ENCODE measurements at places on chromosomes 11 and 22.

DNA sequence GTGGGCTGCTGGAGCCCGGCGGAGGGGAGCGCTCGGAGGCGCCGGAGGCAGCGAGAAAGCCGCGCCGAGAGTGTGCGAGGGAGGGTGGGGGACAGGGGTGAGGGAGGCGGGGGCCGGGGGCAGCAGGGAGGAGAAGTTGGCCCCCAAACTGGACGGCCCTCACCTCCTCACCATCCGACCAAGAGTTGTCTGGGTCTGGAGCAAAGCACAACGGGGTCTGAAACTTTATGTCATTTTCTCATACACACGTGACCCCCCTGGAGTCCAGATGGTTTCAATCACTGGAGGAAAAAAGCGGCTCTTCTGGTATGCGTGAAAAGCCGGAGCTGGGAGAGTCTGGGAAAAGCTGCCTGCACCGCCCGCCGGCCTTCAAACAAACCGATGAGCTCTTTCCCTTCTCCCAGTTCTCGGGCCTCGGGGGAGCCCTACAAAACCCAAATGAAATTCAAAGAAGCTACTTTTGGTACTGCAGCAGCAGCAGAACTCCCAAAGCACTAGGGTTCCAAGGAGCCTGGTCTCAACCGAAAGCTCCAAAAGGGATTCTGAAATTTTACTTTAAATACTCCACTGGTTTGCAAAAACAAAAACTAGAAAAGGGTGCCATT lies 39.7 kb upstream of the AKIP1 start:
- DNase-seq: no peak

- DNase-seq: no peak
Measured at GRCh38 chr22:41917375-41917902, 2.6 kb upstream of the SHISA8 start.

- DNase-seq: no peak
Measured at GRCh38 chr11:61056981-61057380, 45.3 kb upstream of the CD5 start.

DNA sequence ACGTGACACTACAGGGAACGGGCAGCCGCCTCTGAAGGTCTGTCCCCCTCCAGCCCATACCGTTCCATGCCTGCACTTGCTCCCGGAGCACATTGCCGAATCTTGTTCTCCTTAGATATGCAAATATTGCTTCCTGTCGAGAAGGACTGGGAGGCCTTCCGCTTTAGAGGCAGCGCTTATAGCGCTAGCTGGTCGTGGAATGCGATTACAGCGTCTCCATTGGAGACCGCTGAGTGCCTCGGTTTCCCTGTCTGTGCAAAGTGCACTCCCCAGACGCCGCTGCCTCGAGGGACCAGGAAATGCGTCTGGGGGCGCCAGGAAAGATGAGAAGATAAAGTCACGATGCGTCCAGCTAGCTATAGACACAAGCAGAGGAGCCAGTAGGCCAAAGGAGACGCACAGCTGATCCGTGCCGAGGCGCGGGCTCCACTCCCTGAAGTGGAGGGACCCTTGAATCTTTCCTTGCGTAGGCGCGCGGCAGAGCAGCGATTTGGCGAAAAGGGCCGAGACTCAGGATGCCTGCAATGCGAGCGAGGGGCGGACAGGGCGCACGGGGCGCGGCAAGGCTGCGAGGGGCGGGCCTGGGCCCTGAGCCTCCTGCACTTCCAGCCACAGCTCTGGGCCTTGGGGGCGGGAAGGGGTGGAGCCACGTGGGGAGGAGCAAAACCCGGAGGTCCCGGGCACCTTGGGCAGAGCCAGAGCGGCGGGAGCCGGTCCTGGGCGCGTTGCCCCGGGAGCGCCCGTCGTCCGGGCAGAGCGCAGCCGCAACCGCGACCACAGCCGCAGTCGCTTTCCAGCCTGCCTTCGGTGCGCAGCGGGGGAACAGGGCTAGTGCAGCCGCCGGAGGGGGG lies at the start of gene RASSF10:
Gene RASSF10, plus strand, starts transcription at position 692 of the 851 bp plus-strand sequence. CDS start 261 bp downstream, outside the sequence.
- peak; percentile 29 for DNase-seq

DNA sequence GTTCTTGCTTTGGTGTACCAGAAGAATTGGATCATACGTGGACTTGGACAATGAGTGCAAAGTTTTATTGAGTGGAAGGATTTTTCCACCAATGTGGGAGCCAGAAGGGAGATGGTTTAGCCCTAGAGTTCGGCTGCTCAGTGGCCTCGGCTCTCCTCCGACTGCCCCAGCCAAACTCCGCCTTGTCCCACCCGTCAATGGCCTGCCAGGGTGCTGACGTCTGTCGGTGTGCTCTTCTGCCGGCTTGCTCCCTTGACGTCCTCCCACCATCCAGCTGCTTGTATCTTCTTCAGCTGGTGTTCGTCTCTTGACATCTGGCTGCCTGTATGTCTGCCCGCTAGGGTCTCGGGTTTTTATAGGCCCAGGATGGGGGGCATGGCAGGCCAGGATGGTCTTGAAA lies 154.8 kb downstream of the APOL5 start:
- no peak for DNase-seq

GRCh38 chr11:102147015-102147414 lies 36.8 kb downstream of the YAP1 start:
- no peak for DNase-seq

- DNase-seq: no peak
Measured at GRCh38 chr11:45048313-45048841, 97.7 kb upstream of the TP53I11 start.

- DNase-seq: no peak
Measured at GRCh38 chr11:56923116-56923515, 65.6 kb upstream of the OR5AK2 start.

GRCh38 chr11:63884196-63884932 lies 32.6 kb downstream of the RCOR2 start:
- DNase-seq: no peak

DNA sequence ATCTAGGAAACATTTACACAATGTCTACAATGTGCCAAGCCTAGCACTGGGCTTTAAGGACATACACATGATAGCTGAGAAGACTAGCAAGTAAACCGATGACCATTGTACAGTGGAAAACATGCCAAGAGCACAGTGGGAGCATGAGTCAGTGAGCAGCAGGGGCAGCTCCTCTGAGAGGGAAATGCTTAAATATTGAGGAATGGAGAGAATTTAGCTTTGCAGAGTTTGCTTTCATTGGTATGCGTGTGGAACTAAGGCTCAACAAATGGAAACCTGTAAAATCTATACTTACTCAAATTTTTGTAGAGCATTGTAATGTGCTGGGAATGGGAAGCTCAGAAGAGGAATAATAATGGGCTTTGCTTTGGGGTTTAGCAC lies 282.3 kb downstream of the ST3GAL4 start:
- no peak for DNase-seq

- DNase-seq: no peak
Measured at GRCh38 chr22:24483976-24484545, 11.1 kb upstream of the UPB1 start.

GRCh38 chr11:67642173-67643120 lies 2.9 kb upstream of the TBX10 start:
- no peak for DNase-seq

GRCh38 chr11:115222863-115223530 lies 281.2 kb downstream of the CADM1 start:
- no peak for DNase-seq

- no peak for DNase-seq
Measured at GRCh38 chr11:60810569-60810968, 25.4 kb downstream of the MS4A10 start.

GRCh38 chr11:12853652-12854296 lies 155.3 kb upstream of the RASSF10 start:
- no peak for DNase-seq

DNA sequence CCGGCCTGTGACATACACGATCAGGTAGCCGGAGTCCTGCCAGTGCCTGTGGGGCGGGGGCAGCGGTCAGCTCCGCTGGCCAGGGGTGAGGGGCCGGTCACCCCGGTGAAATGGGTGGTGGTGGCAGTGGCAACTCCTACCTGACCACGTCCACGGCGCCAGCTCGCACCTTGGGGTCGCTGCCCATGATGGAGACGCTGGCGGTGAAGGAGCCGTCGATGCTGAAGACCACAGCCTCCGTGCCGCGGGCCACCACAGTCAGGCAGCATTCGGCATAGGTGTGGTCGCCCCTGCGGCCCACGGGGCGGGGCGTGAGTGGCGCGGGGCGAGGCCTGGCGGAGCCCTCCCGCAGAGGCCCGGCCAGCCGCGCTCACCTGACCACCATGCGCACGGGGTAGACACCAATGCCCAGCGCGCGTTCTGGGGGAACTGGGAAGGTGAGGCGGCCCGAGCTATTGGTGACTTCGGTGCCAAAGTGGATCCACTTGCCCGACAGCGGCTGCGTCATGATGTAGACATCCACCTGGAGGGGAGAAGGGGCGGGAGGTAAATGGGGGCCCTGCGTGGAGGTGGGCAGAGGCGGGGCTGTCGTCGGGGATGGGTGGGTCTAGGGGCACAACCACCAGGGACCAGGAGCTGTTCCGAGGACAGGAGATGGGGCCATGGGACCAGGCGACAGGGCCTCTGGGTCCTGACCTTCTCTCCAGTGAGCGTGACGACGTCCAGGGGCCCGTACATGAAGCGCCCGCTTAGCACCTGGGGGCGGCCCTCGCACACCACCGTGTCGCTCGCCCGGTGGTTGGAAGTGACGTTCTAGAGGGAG lies 10.9 kb downstream of the AIP start:
- no peak for DNase-seq

DNA sequence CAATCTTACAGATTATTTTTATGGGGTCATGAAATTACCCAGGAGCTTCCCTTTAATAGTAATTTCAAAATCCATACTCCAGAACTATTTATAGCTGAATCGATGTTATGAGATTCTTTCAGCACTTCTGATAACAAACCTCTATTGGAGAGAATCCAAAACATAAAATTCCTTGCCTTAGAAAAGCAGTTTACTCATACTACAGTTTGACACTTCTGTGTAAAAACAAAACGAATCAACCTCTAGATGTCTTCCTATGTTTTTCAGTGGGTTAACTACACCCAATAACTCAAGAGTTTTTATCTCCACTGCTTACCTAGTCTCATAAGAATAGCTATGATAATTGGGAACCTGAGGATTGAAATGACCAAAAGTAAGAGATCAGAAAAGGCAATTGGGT lies 35.6 kb downstream of the KIF18A start:
- DNase-seq: no peak

DNA sequence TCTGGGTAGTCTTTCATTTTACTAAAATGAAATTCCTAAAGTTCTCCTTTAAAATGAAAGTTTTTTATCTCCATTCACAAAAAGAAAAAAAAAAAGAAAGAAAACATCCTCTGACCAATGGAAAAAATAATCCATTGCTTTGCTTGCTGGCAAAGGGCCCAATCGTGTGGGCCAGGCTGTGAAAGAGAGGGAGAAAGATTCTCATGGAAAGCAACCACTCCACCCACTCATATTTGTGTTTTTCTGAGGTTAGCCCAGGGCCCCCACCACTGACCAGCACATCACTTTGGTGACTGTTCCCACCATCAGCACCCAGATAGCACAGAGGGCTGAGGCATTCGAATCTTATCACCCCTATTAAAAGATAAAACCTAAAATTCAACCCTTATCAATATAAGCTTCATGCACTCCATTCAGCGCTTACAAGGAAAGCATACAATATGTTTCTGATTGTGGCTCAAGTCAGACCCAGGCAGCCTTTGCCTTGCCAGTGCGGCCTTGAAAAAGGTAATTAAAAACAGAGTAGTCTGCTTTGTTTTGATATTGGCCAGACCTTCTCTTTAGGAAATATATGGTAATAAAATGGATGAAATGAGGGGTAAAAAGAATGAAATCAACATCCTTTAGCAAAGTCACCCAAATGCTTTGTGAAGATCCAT lies 192.8 kb downstream of the ETS1 start:
- DNase-seq: no peak

- no peak for DNase-seq
Measured at GRCh38 chr22:35938226-35938625, 90.4 kb downstream of the RBFOX2 start.

- DNase-seq: no peak
Measured at GRCh38 chr11:8796941-8797340, 114.0 kb upstream of the AKIP1 start.

- no peak for DNase-seq
Measured at GRCh38 chr22:49322231-49322630, 505.4 kb downstream of the BRD1 start.

GRCh38 chr11:2868506-2869133 lies 17.0 kb downstream of the CDKN1C start:
- DNase-seq: no peak

DNA sequence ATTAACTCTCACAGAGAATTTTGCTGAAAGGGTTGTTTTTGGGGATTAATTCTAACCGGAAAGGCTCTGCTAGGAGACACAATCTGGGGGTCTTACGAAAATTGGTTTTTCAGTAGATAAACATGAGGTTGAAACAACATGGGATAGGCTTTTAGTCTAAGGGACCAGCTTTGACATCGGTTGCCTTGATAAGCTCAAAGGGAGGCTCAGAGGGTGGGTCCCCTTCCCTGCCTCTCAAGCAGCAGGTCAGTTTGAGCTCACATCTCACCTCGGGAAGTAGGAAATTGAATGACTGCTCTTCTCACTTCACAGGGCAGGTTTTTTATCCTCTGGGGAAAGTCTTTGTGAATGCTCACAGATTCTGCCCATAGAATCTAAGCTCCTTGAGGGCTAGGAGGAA lies 70.2 kb upstream of the KIRREL3 start:
- DNase-seq: no peak

- DNase-seq: no peak
Measured at GRCh38 chr11:114326151-114326550, 30.0 kb downstream of the NNMT start.

DNA sequence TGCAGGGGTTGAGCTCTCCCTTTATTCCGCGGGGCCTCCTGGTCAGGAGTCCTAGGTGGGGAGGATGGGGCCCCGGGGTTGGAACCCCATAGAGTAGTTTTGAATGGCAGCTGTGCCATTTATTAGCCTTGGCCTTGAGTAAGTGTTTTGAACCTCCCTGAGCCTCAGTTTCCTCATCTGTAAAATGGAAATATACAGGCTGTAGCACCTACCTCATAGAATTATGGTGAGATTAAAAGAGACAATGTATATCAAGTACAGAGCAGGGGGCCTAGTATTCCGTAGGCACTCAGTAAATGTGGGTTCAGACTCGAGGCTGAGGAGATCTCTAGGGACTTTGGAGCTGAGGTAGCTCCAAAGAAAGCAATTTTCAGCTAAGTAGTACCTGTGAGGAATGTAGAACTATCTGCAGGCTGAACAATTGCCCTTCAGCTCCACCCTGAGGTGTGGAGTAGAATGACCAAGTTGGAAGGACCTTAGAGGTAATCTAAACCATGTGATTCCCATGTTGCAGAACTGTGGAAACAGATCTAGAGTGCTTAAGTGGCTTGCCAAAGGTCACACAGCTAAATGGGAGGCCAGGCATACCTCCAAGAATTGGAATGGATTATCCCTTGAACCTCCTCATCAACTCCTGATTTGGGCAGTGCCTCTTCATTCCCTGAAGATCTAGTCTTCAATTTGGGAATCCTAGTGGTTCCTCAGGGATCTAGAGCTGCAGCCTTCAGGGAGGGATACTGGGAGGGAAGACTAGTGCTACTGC lies 682 bp downstream of the PGAP2 start:
- DNase-seq: no peak

GRCh38 chr22:47041271-47042115 lies 279.0 kb downstream of the TBC1D22A start:
- no peak for DNase-seq

- no peak for DNase-seq
Measured at GRCh38 chr22:46090631-46091201, 59.6 kb upstream of the PPARA start.
